ENCODE measurements at places on chromosomes 2 and 18.
A peak's percentile ranks its signal among the peaks of the same experiment; 100 is the strongest.

- DNase-seq = no peak
Measured at GRCh38 chr18:33851546-33852078, 273.6 kb downstream of the ASXL3 start.

DNA sequence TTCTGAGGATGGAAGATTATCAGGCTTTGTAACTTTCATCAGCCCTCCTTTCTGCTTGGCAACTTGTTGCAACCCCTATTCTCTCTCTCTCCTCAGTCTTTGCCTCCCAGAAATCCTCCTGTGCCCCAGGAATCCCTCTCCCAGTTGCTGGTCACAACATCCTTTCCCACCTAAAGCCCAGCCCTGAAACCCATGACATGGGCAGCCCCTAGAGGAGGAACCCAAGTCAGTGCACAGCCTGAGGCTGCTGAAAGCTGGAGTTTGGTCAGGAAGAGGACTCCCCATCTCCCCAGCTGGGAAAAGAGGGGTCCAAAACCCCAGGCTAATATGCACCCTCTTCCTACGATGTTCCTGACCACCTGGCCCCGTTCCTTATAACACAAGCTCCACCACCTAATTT is 29.5 kb downstream of the PKDCC start:
- DNase-seq = no peak

DNA sequence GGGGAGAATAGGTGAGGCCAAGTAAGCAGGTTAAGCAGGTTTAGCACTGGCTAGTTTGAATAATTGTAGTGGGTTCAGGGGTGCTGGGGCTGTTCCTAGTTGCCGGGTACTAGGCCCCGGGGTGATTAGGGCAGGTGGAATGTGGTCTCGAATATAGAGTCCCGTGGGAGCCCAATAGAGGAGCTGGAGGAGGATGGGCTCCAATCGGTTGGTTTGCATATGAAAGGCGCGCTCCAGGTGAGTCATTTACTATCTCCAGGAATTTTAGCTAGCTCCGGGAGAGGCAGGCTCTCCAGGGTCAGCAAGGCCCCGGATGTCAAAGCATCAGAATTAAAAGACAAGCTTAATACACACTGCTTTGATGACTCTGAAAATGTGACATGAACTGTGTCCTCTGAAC is 304.0 kb downstream of the ZNF521 start:
- no peak for DNase-seq

GRCh38 chr2:32418778-32419177 is 62.0 kb downstream of the BIRC6 start:
- no peak for DNase-seq

DNA sequence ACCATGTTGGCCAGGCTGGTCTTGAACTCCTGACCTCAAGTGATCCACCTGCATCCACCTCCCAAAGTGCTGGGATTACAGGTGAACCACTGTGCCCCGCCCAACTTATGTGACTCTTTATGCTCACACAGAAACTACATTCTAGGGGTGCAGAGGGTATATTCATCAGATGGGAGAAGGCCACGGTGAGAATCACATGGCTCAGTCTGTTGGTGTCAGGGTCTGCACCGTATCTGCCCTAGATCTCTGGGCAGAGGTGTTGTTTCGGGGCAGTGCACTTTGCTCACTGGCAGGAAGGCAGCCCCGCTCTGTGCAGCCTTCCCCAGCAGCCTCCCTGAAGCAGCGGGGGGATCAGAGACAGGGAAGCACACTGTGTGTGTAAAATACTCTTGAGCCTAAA is 76.4 kb downstream of the SH3RF3 start:
- no peak for DNase-seq

DNA sequence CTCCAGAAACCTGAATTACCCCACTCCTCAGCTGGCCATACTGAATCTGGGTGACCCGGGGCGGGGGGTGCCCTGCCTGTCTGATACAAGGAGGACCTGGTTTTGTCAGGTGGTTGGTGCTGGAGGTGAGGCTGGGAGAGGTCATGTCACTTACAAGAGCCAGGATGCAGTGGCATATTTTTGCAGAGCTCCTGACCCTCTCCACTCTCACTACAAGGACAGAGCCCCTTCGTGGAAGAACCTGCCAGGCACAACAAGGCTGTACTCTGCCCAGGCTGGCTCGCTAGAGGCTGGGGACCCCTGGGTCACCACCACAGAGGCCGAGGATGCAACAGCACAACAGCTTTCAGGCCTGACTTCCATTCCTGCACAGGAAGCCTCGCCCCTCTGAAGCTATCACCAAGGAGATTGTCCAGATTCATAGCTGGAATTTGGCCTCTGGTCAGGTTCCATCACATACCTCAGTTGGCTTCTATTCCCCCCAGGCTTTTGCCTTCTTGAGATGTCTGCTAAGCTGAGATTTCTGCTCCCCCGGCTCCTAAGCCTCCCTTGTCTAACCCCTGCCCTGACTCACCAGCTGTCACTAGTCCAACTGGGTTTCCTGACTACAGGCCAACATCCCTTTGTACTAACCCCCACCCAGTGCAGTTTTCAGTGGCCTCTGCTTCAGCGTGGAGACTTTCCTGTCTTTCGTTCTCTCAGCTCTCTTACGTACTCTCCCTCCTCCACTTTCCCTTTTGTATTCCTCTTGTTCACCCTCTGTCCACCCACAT is 132.5 kb upstream of the EPAS1 start:
- peak; percentile 85 for DNase-seq

- DNase-seq = no peak
Measured at GRCh38 chr2:10385501-10385900, 62.6 kb downstream of the ODC1 start.

DNA sequence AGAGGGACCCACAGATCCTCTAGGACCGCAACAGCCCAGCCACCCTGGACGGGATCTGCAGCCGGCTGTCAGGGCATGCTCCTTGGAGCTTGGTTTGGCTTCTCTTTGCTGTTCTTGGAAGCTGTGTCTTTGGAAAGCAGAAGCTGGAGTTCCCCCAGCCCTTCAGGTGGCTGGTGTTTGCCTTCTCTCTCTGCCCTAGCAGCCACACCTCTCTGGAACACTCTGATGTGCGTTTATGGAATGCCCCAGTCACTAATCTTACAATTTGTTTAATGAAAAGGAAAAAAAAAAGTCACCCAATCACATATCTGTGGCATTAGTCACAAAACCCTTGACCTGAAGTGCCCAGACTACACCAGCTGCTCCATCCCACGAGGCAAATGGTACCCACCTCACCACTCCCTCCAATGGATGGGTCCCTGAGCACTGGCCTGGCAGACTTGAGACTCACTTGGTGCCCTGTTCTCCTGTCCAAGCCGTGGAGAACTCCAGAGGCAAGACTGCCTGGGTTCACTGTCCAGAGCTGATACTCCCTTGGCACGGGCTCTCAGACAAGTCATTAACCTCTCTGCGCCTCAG is 70.2 kb upstream of the DAPL1 start:
- no peak for DNase-seq

DNA sequence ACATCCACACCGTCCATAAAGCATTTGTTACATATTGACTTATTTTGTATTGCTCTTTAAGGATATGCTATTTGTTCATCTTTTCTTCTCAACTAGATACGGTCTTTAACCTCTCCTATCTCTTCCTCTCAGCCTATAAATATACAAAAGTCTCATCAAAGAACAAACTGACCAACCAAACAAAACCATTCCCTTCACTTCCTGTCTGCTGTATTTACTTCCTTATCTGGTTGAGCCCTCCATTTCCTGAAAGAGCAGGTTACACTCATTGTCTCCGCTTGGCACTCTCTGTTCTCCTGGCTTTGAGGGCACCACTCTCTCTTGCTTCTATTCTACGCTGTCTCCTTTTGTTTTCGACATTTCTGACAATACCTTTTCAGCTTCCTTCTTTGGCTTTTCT is 431.9 kb upstream of the TCF4 start:
- no peak for DNase-seq

GRCh38 chr2:12168791-12169388 is 422.5 kb downstream of the LPIN1 start:
- peak; percentile 51 for DNase-seq

DNA sequence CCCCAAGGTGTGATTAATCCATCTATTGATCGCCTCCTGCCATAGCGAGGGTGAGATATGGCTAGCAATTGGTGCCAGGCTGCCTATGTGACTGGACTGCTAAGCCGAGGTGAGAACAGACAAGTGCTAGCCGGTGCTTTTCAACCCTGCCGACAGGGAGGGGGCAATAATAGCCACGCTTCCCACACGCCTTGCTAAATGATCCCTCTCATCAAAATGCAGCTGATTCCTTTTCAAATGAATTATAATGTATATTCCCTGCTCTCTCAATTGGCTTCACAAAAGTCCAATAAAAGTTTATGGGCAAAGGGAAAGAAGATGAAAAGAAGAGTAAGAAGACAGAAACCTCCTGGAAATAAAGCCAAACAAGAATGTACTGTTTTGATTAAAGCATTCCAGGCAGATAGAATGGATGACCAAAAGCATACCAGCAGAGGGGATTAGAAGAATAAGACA is 235.6 kb downstream of the ICOS start:
- DNase-seq = no peak

DNA sequence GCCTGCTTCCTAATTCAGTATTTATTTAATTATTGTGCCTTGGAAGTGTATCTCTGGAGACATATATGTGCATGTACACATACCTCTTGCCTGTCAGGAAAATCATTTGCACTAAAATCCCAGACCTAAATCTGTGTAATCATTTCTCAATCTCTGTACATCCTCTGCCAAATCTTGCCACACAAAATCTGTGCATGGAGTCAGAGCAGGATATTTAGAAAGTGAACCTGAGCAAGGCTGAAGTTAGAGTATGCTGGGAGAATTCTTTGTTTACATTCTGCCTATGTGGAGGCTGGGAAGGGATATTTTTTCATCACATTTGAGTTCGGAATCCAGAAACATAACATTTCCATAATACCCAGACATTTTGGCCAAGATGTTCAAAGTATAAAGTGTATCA is 9.3 kb downstream of the XRCC5 start:
- DNase-seq = no peak

DNA sequence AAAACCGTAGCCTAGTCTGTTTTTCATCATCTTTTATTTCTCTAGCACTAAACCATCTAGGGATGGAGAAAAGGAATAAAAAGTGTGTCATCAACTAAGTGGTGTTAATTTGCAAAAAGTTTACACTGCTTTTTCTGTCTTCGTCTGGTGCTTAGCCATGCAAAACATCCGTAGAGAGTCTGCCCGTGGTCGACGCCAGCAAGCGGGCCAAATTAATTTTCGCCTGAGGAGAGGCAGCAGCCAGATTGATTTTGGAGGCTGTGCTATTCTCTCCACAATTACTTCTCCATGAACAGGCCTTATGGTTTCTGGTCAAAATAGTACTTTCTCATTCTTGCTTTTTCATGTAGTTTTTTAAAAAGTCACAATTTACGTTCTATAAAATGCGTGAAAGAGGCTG is 46.3 kb downstream of the TNFRSF11A start:
- no peak for DNase-seq

GRCh38 chr2:8486141-8486540 is 195.7 kb upstream of the ID2 start:
- no peak for DNase-seq

GRCh38 chr2:29449499-29449898 is 334.3 kb downstream of the CLIP4 start:
- DNase-seq = no peak

DNA sequence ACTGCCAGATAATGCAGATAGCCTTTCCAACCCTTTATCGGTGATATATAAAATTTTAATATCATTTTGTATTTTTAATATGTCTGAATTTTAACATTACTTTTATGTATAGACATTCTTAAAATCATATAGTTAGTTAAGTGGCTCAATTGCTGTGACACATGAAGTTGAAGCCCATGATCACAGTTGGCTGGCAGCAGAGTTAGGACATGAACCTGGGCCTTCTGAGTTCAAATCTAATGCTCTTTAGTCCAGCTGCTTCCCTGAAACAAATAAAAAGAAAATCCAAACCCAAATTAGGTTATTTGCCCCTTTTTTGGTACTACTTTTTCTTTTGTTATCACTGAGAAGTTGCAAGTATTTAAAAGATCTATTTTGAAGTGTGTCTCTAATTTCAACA is 5.6 kb downstream of the ELP2 start:
- DNase-seq = no peak

DNA sequence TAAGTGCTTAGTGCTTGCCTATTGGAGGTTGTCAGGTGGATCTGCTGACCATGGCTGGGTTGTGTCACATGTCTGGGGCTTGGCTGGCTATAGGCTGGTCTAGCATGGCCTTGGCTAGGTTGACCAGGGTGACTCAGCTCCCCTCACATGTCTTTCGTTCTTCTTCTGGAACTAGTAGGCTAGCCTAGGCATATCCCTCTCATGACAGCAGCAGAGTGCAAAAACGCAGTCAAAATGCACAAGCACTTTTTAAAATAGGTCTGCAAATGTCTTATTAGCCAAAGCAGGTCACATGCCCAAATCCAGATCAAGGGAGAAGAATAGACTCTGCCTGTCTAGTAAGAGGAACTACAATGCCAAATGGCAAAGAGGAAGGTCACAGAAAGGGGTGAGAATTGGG is 179.7 kb upstream of the ACVR2A start:
- DNase-seq = no peak

GRCh38 chr18:10319026-10319425 is 135.4 kb upstream of the APCDD1 start:
- DNase-seq = no peak

DNA sequence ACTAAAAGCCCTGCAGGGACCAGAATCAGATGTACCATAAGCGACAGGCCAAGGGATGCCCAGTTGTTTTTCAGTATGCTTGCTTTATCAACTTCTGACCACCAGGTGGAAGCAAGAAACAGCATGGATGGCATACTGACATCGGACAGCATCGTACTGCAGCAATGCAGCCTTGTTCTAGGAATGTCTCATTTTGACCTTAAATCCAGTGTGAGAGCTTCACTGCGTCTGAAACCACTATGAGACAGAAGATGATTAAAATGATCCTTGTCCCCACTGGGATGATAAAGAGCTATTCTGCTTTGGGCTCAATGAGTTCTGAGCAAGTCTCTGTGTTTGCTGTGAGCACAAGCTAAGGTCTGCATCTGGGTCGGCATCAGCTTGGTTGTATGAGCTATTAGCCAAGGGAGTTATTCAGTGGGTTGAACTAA is 54.3 kb downstream of the CDK15 start:
- no peak for DNase-seq

- DNase-seq = no peak
Measured at GRCh38 chr18:72114801-72115594, 429.1 kb downstream of the CBLN2 start.

DNA sequence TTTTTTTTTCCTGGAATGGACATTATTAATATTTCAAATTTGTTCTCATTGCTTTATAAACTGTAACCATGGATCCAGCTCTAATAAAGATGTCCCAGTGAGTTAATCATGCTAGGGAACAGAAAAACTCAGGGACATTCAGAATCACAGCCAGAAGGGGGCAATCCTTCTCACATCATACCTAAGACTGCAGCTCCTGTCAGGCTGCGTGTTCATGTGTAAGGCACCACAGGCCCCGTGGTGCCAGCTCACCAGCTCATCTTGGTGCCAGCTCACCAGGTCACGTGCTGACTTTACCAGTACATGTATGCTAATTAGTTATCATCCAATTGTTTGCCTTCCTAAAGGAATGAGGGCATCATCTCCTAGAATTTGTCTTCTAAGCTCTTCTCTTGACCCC is 84.7 kb upstream of the NEDD4L start:
- DNase-seq = no peak

- no peak for DNase-seq
Measured at GRCh38 chr2:238233625-238234024, 6.2 kb downstream of the HES6 start.

GRCh38 chr2:132037527-132038178 is 124.1 kb downstream of the ANKRD30BL start:
- no peak for DNase-seq

All from BJ (cell line).